NCI-H1930 (cell line): ENCODE measurements at places on chromosomes 7 and 10.

- no peak for DNase-seq
Measured at GRCh38 chr7:157654350-157654749, 317.5 kb downstream of the DNAJB6 start.

DNA sequence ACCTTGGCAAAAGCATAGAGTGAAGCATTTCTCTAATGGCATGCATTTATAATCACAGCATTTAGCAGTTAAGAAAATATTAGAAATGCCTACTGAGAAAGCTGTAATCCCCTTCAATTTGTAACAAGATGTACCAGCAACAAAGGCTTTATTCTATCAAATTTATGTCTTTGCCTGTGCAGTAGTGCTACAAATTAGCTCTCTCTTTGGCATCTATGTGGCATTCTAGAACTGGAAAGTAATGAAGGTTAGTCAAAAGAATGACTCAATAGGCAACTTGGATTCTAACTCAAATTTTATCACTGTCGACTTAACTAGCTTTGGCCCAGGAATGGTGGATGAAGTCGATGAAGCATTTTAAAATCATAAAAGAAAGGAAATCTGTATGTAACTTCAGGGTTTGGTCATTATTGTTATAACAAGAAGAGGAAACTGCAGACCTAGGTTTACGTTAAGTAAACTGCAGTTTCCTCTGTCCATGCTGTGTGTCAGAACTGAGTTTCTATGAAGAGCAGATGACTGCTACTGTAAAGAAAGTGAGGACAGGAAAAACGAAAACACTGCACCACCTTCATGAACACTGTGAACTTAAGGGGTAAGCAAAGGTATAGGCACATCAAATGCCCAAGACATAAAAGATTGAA is 140.0 kb downstream of the RAPGEF5 start:
- no peak for DNase-seq

DNA sequence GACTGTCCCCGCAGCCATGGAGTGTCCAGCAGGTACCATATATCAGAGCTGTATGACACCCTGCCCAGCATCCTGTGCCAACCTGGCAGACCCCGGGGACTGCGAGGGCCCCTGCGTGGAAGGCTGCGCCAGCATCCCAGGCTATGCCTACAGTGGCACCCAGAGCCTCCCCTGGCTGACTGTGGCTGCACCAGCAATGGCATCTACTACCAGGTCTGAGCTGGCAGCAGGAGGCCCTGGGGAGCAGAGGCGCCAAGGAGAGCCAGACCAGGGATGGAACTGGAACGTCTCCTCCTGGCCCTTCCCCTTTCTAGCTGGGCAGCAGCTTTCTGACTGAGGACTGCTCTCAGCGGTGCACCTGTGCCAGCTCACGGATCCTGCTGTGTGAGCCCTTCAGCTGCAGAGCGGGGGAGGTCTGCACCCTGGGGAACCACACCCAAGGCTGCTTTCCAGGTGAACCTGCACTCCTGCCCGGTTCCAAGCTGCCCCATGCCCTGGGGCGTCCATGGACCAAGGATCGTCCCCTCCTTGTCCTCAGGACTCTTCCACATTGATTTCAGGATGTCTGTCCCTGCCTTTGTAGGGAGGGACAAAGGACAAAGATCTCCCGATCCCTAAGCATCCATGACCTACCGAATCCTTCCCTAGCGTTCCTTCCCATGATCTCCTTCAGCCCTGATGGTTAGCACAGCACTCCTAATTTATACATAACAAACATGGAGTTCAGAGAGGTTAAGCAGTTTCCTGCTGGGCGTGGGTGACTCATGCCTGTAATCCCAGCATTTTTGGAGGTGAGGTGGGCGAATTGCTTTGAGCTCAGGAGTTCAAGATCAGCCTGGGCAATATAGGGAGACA is 33.3 kb downstream of the EPHB4 start:
- no peak for DNase-seq

GRCh38 chr10:32932225-32932729 is 25.8 kb downstream of the ITGB1 start:
- no peak for DNase-seq

- DNase-seq: no peak
Measured at GRCh38 chr7:156819733-156820295, 73.2 kb downstream of the LMBR1 start.

GRCh38 chr7:120837599-120837998 is 20.3 kb downstream of the TSPAN12 start:
- no peak for DNase-seq

GRCh38 chr7:111056371-111056770 is 34.6 kb upstream of the LRRN3 start:
- DNase-seq: no peak

- no peak for DNase-seq
Measured at GRCh38 chr7:35652124-35652523, 42.8 kb downstream of the HERPUD2 start.

- DNase-seq: no peak
Measured at GRCh38 chr7:155739538-155740143, 72.6 kb downstream of the SHH start.

GRCh38 chr7:133975130-133975529 is 152.0 kb upstream of the LRGUK start:
- DNase-seq: no peak

DNA sequence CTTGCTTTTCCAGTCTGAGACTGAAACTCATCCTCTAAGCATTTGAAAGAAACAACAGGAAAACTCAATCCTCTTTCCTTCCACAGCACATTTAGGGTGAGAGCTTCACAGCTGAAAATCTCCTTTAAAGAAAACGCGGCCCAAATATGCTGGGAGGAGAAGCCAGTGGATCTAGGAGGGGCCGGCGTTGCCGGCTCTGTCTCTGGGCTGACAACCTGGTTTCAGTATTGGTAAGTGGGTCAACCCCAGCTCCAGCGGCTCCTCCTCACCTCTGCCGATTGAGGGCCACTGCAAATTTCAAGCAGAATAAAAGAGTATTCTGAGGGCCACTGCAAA is 75.3 kb upstream of the CPXM2 start:
- no peak for DNase-seq

- DNase-seq: no peak
Measured at GRCh38 chr7:122425731-122426130, 121.2 kb upstream of the FEZF1 start.

DNA sequence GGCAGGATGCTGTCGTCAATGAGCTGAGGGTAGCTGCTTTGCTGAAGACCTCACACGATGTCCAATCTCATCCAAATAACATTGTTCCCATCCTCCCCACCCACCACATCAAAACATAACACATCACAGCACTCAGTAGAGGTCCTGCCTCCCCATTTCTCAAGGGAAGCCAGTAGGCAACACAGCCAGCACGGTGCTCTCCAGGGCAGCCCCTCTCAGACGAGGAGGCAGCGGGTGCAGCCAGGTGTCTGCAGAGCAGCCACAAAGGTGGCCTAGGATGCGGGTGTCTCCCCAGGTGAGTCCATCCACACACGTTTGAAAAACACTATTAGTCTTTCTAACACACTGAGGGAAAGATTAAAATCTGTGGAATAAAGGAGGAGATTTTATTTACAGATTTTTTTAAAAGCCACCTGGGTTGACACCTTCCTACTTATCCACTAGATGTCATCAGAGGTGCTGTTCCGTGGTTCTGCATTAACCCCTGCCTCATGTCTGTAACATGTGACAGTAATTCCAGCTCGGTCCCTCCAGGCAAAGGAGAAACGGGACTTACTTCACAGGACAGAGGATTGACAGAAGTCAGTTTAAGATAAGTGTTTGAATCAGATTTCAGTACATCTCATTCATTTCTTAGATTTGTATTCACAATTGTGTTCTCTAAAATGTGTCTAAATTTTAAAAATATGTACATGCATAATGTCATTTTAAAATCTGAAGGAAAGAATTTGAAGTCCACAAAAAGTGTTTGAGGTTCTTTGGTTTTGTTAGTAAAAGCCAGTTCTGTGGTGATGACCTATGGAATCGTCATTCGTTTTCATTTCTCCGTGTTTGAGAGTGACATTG is 68.0 kb downstream of the LANCL2 start:
- DNase-seq: peak; percentile 45

DNA sequence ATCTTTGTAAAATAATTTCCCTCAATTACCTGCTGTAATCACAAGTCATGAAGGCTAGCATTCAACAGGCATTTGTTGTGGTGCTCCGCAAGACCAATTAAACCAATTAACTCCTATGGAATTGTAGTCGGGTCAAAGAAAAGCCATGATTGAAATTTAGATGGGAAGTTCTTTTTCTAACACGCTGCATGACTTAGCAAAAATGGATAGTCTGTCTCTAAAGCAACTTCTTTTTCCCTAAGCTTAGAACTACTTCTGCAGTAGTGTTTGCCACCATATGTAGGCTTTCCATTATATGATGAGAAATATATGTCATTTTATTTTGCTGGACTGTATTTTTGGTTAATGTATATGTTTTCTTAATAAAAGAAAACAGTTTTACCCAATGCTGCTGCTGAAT is 119.1 kb downstream of the TSPAN12 start:
- DNase-seq: peak; percentile 14

GRCh38 chr10:1289591-1289990 is 233.4 kb downstream of the WDR37 start:
- DNase-seq: no peak

DNA sequence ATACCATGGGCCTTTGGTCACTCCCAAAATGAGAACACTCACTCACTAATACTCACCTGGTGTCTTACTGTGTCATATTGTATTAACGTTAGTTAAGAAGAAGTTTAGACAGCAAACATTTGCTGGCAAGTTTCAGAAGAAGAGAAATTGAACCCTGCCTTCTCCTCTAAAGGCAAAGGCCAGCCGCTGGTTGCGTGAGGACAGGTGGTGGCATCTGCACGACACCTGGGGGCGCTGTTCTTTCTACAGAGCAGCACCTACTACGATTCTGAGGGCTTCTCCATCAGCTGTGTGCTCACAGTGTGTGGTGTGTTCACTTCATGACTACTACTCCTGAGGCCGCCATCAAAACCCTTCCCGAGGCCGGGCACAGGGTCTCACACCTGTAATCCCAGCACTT is 17.9 kb upstream of the CLEC2L start:
- DNase-seq: no peak

DNA sequence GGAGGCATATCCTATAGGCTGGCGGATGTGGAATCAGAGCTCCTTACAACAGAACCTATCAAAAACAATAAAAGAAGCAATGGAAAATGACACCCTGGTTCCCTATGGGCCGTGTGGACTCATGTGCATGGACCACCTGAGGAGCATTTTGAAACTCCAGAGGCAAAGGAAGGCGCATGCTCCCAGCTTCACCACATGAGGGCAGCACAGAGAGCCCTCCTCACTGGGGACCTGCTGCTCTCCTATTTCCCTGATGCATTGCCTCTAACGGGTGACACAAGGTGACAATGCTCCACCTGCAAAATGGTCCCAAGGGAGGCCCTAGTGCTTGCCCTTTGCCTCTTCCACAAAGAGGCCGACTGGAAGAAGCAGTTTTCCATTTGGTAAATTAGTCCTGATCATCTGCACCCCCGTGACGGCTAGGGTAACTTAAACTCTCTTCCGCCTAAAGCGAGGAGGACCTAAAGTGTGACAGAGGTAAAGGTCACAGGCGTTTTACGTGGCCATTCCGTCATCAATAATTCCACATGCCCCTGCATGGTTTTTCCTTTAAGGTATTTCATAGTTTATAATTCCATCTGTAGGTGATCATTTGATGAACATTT is 67.7 kb downstream of the GPAM start:
- no peak for DNase-seq

GRCh38 chr7:31695859-31696614 is 9.0 kb downstream of the PPP1R17 start:
- no peak for DNase-seq

- DNase-seq: no peak
Measured at GRCh38 chr10:112098682-112099081, 84.9 kb downstream of the GPAM start.

- DNase-seq: no peak
Measured at GRCh38 chr10:79188154-79188965, 119.6 kb downstream of the ZMIZ1 start.

- DNase-seq: no peak
Measured at GRCh38 chr7:651032-651728, 75.3 kb upstream of the DNAAF5 start.

DNA sequence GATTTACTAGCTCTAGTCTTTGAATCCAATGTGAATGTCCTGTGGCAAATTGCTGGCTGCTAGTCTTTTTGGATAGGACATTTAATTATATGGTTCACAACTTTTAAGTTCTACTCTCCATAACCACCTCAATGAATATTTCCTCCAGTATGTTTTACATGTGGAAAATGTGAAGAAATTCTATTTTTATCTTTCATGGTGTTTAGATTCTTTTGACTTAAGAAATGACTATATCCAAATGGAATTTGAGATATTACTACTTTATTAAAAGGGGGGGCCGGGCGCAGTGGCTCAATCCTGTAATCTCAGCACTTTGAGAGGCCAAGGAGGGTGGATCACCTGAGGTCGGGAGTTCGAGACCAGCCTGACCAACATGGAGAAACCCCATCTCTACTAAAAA is 202.0 kb downstream of the ARL4A start:
- no peak for DNase-seq

GRCh38 chr7:153193144-153193595 is 433.6 kb downstream of the ACTR3B start:
- peak; percentile 75 for DNase-seq

DNA sequence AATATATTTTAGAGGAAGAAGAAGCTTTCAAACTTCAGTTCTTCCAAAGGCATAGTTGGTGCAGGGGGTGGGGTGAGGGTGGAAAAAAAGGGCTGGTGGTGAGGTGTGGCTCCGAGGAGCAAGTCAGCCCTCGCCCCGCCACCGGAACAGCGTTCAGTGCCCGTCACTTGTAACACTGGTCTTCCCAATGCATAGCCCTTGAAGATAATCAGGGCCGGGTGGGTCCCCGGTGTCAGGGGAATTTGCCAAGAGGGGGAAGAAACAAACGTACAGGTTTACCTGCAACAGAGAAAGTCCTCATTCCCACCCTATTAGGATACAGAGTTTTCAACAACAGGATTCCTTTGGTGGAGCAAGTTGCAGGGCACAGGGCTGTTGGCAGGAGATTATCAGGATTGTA is 1.5 kb downstream of the SVOPL start:
- no peak for DNase-seq

GRCh38 chr10:12937527-12937926 is 64.0 kb downstream of the CCDC3 start:
- DNase-seq: no peak

GRCh38 chr10:101893510-101894120 is 50.0 kb upstream of the KCNIP2 start:
- DNase-seq: no peak

DNA sequence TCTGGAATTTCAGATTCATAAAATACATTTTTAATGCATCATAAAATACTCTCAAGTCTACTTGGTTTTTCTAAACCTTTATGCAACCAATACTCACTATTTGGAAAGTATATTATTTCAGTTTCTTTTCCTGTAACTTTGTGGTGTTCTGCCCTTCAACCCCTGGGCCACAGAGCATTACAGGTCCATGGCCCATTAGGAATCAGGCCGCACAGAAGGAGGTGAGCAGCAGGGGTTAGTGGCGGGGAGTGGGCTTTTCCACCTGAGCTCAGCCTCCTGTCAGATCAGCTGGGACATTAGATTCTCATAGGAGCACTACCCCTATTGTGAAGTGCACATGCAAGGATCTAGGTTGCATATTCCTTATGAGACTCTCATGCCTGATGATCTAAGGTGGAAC is 9.7 kb downstream of the SNX13 start:
- DNase-seq: no peak

- DNase-seq: no peak
Measured at GRCh38 chr10:29621161-29621560, 13.6 kb downstream of the SVIL start.
